ENCODE measurements at places on chromosomes 13 and 19.

DNA sequence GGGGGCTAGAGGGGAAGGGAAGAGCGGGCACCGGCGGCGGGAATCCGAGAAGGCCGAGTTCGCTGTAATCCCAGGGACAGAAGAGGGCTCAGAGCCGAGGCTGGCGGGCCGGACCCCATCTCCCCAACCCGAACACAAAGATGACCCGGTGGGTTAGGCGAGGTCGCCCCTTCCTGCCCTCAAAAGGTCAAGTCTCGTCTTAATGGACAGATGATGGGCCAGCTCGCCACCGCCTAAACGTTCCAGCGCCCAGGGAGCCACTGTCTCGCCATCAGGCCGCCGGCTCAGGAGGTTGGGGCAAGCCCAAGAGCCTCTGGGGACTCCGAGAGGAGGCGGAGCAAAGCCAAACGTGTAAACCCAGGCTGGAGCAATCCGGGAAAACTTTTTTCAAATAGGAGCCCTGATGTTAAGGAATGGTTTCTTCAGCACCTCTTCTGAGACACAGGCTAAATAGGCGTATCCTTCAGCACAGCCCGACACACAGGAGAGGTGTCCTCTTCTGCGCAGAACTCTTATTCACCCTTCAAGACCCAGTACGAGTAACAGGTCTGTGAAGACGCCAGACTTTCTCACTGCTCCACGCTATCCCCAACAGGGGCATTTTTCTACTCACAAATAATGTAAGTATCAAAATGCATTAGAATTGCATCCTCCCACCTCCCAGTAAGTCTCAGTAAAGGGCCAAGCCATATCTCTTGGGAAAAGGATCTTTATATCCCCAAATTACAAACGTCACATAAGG, 6.3 kb upstream of the POU4F1 start:
- no peak for DNase-seq

GRCh38 chr19:44725684-44726083, 22.8 kb upstream of the BCL3 start:
- DNase-seq: no peak

DNA sequence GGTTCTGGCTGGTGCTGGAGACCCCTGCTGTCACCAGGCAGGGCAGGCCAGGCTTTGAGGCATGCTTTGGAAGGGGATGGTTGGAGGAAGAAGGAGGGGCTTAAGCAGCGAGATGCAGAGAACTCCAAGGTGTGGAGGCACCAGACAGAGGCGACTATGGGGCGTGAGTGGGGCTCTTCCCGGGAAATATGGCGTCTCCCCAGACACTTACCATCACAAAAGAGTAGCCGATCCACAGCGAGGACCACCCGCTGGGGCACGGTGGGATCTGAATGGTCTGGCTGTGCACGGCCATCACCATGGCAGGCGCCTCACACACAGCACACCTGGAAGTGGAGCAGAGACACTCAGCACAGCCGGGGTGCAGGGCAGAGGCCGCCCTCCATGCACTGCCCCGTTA, 151.9 kb downstream of the COL4A1 start:
- DNase-seq: no peak

GRCh38 chr19:11942843-11943108, 17.9 kb downstream of the ZNF700 start:
- DNase-seq: no peak

DNA sequence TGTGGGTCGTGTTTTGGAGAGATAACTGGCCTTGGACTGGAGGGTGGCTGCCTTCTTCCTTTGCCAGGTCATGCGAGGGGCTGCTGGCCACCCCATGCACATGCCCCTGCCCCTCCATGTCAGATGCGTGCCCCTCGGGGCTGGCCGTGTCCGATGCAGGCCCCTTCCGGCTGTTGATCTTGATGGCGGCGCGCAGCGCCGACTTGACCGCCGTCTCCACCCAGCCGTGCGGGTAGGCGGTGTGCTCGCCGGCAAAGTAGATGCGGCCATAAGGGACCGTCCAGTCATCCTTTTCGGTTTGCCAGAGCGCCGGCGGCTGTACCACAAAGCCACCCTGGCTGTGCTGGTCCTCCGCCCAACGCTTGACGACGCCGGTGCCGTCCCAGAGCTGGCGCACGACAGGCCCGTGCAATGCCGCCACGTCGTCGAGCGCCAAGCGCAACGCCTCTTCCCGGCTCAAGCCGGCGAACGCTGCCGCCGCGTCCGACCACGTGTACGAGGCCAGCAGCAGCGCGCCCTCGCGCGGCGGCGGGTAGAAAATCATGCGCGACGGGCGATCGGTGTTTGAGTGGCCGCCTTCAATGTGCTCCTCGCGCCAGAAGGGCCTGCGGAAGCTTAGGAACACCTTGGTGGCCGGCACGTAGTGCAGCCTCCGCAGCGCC, 6.9 kb downstream of the IL4I1 start:
- DNase-seq: no peak

DNA sequence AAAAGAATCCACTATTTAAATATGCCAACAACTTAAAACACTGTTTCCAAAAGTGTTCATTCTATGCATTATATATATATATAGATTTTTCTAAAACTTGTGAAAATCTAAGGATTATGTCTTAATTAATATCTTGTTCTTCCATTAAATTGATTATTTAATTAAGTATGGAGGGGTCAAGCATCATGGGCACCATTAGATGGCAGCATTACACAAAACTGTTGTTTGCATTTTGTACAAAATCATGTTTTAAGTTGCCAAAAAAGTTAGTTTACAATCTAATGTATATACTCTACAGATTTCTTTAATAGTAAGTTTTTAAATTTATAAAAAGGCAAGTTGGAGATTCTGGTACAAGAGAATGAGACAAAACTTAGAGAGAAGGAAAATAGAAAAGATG, 213.2 kb upstream of the EDNRB start:
- no peak for DNase-seq

GRCh38 chr13:106815545-106815944, 247.6 kb upstream of the ARGLU1 start:
- no peak for DNase-seq

DNA sequence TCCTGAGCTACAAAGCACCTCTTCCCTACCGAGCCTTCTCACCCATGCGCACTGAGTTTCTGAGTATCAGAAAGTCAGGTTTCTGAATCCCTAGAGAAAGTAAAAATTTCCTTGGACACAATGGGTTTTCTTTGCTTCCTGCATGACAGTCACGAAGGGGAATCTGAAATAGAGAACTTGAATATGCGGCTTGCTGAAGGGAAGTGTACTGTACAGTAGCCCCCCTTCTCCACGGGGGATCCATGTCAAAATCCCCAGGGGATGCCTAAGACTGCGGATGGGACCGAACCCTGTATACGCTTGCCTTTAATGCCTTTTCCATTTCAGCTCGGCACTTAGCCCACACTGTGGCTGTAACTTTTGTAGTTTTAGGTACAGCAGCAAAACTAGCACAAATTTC, 107.9 kb downstream of the GGACT start:
- no peak for DNase-seq

DNA sequence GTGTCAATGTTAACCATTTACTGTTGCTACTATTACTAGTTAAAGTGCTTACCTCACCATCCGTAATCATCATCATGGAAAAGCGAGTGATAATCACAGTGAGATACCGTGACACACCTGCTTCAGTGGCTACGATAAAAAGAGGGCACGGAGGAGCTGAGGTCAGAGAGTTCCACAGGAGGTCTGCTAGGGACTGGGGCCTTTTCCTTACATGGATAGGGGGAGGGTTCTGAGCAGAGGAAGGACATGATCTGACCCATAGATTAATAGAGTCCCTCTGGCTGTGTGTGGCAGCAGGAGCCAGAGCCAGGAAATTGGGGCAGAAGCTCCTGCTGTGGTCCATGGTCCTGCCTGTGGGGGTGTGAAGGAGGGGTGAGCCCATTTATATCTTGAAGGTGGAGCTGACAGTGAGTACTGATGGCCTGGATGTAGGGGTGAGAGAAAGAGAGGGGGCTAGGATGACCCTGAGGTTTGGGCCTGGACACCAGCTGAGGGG, 136.7 kb downstream of the SIPA1L3 start:
- no peak for DNase-seq

- DNase-seq: no peak
Measured at GRCh38 chr19:39533003-39533512, 406 bp upstream of the EID2B start.

GRCh38 chr19:38911388-38912001, 491 bp downstream of the CCER2 start:
- DNase-seq: no peak

Data from fibroblast of skin of left biceps (primary cell).